ENCODE measurements at places on chromosomes 13 and 19.

DNA sequence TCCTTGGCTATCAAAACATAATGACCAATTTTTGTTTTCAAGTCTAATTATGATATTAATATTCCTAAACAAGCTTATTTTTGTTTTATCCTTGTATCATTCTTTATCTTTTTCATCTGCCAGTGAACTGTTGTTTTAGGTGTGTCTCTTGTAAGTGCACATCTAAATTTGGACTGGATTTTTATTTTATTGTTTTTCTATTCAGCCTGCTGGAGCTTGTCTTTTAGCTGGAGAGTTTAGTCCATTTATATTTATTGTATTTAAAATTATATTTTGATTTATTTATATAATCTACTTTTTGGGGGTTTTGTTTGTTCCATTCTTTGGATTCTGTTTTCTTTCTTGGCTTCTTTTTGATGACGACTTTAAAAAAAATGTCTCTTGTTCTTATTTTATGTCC is 159.0 kb downstream of the PCCA start:
- DNase-seq, result no peak

DNA sequence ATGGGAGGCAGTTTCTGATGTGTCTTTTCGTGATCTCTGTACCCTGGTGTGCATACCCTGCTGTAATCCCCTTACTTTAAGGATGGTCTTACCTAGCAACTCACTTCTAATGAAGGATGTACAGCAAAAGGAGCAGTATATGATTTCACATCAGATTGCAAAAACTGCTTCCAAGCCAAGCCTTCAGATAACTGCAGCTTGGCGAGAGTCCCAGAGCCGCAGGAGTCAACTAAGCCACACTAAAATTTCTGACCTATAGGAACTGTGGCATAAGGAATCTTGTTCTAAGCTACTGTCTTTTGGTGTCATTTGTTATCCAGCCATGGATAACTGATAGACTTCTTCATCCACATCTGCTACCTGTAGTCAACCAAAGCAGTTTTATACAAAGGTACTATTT is 496.7 kb downstream of the GPC6 start:
- DNase-seq, result no peak

DNA sequence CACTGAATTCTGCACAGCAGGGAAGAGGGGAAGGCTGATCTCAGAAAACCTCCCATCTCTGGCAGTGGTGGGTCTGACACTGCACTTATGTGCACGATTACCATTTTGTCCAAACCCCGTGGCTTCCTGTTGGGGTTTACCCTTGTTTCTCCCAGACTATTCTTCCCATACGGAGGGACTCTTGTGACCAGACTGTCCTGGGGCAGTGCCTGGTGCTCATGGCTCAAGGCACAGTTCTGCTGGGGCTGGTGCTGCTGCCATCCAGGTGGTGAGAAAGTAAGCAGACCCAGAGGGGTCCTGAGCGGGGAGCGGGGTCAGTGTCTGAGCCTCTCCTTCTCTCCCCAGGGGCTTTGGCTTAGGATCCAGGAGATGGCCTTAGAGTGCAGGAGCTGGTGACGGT is 5.1 kb upstream of the SIGLEC9 start:
- no peak for DNase-seq

DNA sequence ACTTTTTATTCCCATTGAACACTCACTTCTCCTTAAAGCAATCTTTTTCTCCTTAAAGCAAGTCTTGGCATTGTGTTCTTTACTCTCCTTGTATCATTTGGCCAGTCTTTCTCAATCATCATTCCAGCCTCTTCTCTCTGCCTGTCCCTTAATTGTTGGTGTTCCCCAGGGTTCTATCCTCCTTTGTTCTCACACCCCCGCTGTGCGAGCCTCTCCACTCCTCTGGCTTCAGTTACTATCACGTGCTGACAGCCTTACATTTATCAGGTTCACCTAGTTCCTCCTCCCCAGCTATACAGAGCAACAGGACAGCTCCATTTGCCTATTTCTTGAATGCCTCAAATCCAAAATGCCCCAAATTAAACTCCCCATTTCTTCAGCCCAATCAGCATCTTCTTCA is 24.6 kb downstream of the CYSLTR2 start:
- no peak for DNase-seq

GRCh38 chr13:84129966-84130365 is 247.7 kb upstream of the SLITRK1 start:
- no peak for DNase-seq

GRCh38 chr19:7507884-7508283 is 8.0 kb upstream of the ZNF358 start:
- no peak for DNase-seq

DNA sequence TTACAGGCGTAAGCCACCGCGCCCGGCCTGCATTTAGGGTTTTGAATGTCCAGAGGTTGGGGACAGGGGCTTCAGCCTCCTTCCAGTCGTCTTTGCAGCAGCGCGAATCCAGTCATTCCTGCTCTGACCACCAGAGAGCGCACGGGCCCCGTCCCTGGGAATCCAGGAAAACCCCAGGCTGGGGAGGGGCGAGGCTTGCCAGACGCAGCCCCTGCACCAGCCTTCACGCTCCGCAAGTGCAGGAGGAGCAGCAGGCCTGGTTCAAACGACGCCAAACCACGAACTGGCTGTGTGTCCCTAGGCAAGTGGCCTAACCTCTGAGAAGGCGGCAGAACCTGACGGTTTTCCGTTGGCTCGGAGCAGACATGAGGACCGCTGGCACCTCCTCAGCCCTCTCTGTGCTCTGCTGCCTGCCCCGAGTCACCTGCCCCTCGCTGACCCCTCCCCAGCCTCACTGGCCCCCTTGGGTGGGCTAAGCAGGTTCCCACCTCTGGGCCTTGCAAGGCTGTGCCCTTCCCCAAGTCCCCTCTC is 2.0 kb upstream of the RNF126 start:
- peak; percentile 76 for DNase-seq

GRCh38 chr13:51417716-51418115 is 35.1 kb downstream of the INTS6 start:
- no peak for DNase-seq

GRCh38 chr13:28117689-28118377 is 17.5 kb upstream of the FLT3 start:
- no peak for DNase-seq

- DNase-seq, result no peak
Measured at GRCh38 chr13:44874886-44875630, 114.2 kb downstream of the NUFIP1 start.

GRCh38 chr19:28883241-28883693 is 329.7 kb downstream of the UQCRFS1 start:
- no peak for DNase-seq

- no peak for DNase-seq
Measured at GRCh38 chr19:33499248-33499647, 22.3 kb downstream of the PEPD start.

- no peak for DNase-seq
Measured at GRCh38 chr13:77040076-77040475, 13.1 kb upstream of the FBXL3 start.

- no peak for DNase-seq
Measured at GRCh38 chr13:98557937-98558792, 18.7 kb downstream of the STK24 start.

GRCh38 chr13:24858953-24859352 is 95.0 kb downstream of the RNF17 start:
- no peak for DNase-seq

DNA sequence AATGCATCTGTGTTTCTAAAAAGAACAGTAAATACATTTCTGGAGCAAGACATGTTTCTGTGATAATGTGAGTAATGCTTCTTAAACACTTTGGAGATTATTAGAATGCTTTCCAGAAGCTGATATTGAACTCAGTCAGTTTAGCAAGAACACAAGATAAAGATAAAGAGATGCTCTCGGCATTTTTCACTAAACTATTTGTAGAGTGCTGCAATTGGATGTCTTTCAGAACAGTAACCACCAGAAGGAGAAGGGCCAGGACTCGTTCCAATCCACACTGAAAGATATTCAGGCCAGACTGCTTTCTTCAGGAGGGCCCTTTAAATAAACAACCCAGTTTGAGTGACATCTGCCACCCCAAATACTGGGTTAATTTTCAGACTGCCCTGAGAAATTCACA is 456.0 kb downstream of the TBC1D4 start:
- no peak for DNase-seq

- DNase-seq, result no peak
Measured at GRCh38 chr13:41931337-41931736, 29.6 kb downstream of the VWA8 start.

DNA sequence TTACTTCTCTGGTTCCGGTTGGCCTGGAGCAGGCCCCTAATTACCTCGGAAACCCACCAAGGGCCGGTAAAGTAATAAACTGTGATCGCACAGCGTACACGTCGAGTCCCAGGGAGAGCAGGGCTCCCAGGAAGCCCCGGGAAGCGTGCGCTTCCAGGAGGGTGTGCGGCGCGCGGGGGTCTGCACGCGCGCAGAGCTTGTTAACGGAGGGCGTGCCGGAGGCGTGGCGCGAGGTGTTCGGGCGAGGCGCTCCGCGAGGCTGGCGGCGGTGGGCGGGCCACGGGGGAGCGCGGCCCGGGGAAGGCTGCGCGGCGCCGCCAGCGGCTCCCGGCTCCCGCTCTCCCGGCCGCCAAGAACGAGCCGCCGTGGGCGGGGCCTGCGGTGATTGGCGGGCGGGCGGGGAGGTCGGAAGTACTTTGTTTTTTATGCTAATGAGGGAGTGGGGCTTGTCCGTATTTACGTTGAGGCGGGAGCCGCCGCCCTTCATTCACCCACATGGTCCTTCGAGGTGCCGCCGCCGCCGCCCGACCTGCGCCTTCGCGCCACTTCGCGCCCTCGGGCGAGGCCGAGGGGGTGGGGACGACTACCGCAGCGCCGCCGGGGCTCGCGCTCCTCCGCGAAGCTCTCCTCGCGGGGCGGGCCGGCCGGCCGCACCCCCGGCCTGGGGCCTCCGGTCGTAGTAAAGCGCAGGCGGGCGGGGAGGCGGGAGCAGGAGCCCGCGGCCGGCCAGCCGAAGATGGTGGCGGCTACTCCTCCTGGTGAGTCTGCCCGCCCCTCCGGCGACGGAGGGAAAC is at the start of gene MIR17HG:
Gene MIR17HG, plus strand, starts transcription at position 486 of the 794 bp plus-strand sequence.
- peak; percentile 88 for DNase-seq

DNA sequence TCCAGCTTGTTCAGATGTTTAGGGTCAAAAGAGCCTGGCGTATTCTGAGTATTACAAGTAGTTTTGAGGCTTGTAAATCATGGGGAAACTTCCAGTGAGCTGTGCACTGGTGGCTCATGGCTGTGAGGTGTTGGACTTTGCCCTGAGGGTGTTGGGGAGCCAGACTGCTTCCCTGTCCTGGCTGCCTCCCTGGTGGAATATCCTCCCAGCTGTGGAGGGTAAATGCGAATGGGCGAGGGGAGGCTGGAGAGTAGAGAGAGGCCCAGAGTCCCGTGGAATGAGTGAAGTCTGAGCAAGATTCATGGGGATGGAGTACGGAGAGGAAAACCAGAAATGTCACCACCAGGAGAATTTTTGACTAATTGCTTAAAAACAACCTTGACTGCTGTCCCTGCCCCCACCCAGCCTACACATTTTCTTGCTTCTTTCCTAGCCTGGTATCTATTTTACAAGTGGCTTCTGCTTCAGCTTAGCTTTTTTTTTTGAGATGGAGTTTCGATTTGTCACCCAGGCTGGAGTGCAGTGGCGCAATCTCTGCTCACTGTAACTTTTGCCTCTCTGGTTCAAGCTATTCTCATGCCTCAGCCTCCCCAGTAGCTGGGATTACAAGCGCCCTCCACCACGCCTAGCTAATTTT is 3.7 kb downstream of the SNRPA start:
- no peak for DNase-seq

DNA sequence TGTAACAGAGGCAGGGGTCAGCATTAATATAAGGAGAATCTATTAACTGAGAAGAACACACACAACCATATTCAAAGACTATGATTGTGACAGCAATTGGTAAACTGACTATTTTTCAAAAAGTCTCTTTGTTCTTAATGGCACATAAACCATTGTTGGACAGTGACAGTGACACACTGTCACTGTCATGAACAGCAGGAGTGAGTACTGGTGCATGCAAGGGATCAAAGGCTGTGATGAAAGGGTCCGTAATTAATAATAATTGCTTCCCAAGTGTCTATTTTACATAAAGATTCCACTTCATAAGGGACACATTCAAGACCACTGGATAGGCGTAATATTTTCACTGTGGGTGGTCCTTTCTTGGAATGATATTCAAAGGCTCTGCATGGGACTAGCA is 50.7 kb downstream of the LHFPL6 start:
- no peak for DNase-seq

DNA sequence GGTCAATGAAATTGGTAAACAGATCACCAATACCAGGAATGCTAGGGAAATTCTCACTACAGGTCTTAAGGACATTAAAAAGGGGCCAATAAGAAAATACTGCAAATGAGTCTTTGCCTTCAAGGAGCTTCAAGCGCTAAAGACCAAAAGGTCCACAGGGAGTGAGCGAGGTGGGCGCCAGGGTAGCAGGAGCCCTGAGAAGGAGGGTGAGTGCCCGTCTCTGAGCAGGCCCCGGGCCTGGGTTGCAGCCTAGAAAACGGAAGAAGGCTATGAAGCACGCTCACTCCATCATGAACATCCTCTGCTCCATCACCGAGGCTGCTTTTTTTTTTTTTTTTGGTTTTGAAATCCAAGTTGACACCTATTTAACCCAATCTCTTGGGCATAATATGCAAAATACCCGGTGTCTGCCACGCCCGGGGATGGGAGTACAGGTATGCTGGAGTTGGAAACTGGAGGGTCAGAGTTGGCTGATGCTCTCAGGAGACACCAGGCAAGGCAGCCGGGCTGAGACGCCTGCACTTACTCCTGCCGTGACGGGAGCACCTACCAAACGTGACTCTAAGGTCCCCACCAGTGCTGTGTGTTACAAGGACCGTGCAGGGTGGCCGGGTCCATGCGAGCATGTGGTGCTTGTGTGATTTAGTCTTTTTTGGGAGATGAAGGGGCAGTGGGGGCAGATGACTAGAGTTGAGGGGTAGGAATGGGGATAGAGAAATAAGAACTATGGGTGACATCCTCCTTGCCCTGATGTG is 66.9 kb downstream of the KLF2 start:
- DNase-seq, result no peak

DNA sequence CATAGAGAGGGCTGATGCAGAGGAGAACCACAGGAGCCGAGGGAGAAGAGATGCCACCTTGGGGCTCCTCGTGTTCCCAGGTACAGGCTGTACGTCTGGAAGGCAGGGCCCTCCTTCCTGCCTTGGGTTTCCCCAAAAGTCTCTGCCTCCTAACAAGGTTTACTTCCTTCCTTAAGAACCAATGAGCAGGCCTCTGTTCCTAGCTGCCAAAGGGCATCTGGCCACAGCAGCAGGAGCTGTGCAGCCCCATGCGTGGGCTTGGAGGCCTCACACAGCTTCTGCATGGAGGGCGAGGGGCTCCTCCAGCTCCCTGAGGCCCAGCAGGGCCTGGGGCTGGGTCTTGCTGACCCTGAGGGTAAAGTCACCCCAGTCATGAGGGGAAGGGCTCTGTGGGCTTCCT is 40.6 kb upstream of the TSHZ3 start:
- DNase-seq, result no peak

GRCh38 chr19:29771708-29772414 is 39.9 kb upstream of the CCNE1 start:
- peak; percentile 21 for DNase-seq

- DNase-seq, result no peak
Measured at GRCh38 chr19:30332445-30333234, 39.5 kb upstream of the ZNF536 start.

All from CD4-positive, alpha-beta T cell treated with Interleukin-6 at 100 ng/mL for 8 hours (primary cell).